ENCODE measurements at places on chromosomes 1 and 21.

DNA sequence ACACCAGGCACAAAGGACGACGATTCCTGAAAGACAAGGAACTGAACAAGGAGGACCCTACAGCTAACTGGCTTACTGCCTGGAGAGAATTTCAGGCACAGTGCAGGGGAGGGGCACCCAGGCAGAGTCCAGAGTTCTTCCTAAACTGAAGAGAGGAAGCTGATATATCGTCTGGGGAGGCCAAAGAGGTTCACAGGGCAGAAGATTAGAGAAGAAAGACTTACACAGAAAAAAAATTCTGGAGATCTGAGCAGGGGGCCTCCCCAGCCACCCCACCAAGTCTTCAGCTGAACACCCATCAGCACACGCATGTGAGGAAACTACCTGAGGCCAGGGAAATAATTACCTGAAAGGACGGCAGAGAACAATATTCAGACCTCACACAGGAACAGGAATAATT lies 24.6 kb downstream of the SORT1 start:
- DNase-seq: no peak

DNA sequence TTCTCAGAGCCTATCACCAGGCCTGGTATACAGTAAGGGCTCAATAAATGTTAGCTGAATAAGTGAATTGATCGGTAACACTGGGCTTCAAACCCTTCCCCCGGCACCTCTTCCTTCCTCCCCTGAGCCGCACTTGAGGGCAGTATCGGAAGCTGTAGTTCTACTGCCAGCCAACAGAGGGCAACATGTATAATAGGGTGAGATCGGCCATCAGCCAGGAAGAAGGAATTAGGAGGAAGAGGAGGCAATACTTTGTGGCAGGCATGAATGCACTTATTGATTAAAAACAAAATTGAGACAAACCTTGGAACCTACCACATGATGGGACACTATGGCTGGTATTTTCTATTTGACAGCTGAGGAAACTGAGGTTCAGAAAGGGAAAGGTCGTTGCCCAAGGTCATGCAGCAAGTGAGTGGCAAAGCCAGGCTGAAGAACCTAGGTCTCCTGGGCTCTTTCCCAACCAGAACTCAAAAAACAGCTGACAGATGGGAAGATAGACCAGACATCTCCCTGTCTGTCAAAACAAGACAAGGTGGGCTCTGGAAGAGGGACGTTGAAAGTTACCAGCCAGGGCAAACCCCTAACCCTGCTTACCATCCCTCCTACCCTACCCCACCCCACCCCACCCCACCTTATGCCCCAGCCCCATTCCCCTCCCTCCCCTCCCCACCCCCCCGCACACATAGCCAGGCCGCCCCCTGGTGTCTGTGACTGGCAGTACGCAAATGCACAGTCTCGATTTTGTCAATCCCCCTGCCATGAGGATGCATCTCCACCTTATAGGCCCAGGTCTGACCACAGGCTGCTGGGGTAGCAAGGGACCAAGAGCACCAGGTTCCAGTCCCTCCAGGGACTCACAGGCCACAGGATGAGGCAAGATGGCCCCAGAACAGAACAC lies 107.3 kb upstream of the RUNX3 start:
- peak; percentile 78 for DNase-seq

DNA sequence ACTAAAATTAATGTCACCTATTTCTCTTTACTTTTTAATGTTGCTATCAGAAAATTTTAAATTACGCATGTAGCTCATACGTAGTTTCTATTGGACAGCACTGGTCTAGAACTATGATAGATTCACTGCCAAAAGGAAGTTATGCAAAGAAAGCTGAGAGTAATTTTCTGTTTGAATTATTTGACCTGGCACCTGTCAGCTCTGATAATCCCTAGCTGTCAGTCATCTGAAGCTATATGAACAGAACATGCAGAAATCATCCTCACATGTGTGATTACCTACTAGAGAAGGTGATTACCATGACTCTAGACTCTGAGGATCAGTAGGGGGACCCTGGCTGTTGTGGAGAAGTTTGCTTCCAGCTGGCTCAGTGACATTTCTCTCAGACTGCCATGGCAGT lies 40.8 kb downstream of the F5 start:
- no peak for DNase-seq

- no peak for DNase-seq
Observed at GRCh38 chr21:44529503-44530125, 10.4 kb downstream of the KRTAP10-1 start.

DNA sequence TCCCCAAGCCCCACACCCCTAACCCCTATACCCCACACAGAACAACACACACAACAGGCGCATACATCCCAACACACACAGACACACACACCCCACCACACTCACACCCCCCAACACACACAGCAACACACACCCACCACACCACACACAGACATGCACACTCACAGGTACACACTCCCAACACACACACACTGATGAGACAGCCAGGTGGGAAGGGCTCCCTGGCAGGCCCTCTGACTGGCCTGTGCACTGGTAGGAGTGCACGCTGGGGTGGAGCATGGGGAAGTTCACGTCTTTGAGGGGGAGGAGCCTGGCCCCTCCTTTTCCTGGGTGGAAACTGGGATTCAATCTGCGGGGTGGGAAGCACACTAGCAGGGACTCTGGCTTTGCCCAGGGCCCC lies 116.7 kb downstream of the RHOU start:
- no peak for DNase-seq

DNA sequence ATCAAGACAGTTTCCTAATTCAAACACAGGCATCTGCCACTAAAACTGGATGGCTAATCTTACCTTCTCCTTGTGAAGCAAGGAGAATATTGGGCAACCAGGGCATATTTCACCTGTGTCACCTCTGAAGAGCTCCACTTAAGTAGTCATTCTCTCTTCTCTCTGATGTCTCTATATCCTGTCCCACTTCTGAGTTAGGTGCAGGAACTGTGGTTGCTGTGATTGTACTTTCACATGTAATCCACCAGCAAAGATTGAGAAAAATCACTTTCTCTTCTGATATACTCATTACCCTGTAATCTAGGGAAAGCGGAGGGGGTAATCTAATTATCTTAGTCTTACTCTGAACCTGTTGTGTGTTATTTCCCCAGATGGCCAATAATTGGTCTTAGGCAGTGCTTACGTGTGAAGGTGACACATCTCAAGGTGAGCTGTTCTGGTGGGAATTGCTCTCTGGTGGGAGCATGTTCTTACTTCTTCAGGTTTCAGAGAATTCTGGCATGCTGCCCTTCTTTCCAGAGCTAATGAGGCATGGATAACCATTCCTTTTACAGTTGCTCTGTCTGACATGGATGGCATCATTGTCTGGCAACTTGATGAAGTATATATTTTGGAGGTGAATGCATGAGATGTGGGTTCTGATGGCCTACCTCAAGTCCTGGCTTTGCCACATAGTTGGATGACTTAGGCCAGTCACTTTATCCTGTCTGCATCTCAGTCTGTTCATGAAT lies 12.0 kb downstream of the XCL2 start:
- DNase-seq: no peak

DNA sequence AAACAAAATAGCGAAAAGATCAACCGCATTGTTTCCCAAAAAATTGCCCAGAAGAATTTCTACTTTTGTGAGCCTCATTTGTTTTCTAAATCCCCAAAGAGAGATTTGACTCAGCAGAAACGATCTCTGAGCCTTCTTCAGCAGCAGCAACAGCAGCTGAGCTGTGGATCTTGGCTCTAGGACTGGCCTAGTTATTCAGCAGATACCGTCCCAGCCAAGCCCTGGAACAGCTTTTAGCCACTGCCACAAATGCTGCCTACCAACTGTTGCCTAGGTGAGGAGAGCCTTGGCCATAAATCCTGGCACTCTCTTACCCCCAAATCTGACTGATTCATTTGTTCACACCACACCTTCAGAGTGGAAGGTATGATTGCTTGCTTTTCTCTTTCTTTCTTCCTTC lies 320.1 kb downstream of the TGFB2 start:
- DNase-seq: no peak

DNA sequence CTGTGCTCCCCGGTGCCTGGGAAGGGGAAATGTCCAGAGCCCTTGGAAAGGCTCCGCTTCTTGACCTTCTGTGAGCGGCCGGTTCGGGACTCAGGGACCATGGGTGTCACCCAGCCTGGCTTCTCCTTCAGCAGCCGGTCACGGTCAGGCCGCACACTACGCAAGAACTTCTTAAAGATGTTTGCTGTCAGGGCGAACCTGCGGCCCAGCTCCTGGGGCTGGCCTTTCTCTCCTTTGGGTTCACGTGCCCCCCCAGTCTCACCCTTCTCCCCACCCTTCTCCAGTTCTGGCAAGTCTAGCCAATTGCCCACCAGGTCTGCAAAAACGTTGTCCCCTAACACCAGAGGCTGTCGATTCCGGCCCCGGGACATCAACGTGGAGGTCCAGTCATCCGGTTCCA lies 12.1 kb downstream of the INKA2 start:
- no peak for DNase-seq

GRCh38 chr1:215748431-215748830 lies 181.3 kb downstream of the KCTD3 start:
- no peak for DNase-seq

- no peak for DNase-seq
Observed at GRCh38 chr1:32106663-32107275, 1.1 kb upstream of the KPNA6 start.

DNA sequence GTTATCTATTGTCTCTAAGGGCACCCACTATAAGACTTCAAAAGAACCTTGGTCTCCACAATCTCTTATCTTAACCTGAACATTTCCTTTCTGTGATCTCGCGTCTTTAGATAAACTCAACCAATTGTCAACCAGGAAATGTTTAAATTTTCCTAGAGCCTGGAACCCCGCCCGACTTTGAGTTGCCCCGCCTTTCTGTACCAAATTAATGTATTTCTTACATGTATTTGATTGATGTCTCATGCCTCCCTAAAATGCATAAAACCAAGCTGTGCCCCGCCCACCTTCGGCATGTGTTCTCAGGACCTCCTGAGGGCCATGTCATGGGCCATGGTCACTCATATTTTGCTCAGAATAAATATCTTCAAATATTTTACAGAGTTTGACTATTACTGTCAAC lies 5.9 kb upstream of the CXADR start:
- DNase-seq: no peak

GRCh38 chr1:234437423-234438171 lies 41.4 kb downstream of the TARBP1 start:
- DNase-seq: no peak

DNA sequence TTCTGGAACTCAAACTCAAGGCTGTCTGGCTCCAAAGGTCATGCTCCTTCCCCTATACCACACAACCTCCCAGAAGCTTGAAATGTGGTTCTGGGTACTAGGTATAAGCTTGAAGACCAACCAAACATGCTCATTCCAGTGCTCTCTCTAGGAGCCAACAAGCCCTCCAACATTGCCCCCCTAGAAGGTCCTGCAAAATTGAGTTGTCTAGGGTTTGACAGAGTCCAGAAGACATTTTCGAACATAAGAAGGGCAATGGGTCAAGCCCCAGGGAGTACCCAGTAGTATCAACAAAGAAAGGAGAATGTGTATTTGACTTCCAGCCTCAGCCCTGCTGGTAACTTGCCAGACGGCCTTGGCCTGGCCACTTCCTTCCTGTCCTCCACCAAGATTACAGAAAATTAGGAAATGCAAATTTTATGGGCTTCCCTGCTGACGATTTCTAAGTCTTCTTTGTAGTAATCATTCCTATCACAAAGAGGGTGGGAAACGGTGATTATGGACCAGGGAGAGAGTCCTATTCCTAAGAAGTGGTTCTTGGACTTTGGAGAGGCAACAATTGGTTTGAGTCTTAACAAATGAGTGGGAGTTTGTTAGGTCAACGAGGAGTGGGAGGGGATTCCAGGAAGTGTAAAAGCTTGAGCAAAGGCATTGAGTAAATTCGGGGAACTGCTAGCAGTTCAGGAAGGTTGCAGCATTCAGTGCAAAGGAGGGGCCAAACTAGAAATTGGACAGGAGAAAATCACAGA lies 18.7 kb upstream of the SLAMF1 start:
- no peak for DNase-seq

DNA sequence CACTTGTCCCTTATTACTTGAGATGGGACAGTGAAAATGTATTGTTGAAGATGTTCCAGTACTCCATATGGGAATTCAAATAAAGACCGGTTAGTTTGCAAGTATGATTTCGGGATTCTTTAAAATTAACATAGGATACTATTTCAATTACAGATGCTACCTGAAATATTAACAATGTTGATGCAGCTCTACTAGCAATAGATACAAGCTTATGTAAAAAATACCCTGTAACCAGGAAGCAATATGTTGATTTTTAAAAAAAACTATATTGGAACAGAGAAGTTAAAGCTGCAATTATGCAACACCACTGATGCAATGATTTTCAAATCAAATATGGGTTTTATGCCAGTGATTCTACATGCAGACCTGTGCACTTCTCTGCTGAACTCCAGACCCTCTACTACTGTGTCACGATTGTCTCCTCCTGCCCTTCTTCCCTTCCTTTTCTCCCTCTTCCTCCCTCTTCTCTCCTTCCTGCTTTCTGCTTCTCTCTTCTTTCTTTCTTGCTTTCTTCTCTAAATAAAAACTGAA lies 179.2 kb downstream of the ATP6V1G3 start:
- DNase-seq: no peak

- peak; percentile 87 for DNase-seq
Observed at GRCh38 chr1:30801771-30802198, 44.2 kb upstream of the LAPTM5 start.

- peak; percentile 93 for DNase-seq
Observed at GRCh38 chr1:45584351-45585109, 689 bp downstream of the NASP start.

DNA sequence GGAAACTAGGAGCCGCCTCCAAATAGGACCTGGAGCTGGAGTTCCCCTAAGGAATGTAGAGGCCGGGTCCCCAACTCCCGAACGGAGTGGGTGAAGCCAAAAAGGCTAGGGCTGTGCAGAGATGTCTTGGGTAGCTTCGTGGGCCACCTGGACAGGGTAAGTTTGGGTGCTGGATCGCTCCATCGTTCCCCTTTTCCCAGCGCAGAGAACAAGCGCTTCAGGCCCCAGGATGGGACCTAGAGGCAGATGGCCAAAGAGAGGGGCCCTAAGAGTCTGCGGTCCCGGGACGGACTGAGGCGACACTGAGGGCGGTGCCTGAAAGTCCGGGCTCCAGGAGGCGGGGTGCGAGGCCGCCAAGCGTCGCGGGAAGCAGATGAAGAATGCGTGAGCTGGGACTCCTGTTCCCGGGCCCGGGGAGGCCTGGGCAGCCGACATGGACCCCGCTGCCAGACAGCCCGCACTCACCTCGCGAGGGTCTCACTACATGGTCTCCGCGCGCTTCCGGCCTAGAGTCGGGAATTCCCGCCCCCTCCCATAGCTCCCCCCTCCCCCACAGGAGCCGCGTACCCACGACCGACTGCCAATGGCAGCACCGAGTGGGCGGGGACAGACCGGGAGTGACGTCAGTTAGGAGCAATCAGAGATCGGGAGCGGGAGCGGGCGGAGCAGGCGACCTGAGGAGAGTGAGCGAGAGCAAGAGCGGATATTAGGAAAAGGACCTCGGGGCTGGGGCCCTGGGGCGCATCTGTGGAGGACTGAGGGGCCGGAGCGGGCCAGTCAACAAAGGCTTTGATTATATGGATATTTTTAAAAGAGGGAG lies at the start of gene SLC39A1:
Gene SLC39A1 (minus strand): TSS at position 508 of the 820 bp plus-strand sequence. CDS start 822 bp downstream, outside the sequence.
- DNase-seq: peak; percentile 94

GRCh38 chr1:28235755-28236655 lies at the start of gene ATP5IF1:
ATP5IF1 (plus strand) TSS chr1:28236124; CDS start chr1:28236184, 60 bp downstream.
- DNase-seq: peak; percentile 88

GRCh38 chr1:183011859-183012258 lies 11.4 kb upstream of the LAMC1 start:
- no peak for DNase-seq
